Thoracic aorta (tissue), 2 donors: ENCODE measurements at places on chromosomes 4 and X. TPM values are rescaled to one million over a fixed set of nuclear protein-coding genes. Genes with fewer than 3 reads are reported as not detected.
A peak's percentile ranks its signal among the peaks of the same experiment; 100 is the strongest.

DNA sequence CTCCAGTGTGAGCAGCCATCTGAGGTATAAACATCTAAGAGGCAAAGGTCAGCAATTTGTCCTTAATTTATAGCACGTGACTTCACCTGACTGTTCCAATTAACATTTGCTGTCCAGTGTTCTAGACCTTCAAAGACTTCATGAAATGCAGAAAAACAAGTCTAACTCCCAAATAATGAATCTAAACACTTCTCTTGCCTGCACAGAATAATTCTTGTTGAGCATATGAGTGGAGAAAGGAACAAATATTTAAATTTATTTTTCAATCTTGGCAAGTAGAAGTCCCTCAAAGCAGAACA, 12.0 kb downstream of the RFC1 start:
- no peaks in the 10 kb centered on the region for H3K27me3 ChIP-seq
- H3K4me1 ChIP-seq: peaks cover 13% of the 10 kb centered on the region
- peak overlapping the region; percentile 2 for H3K27ac ChIP-seq
- no peaks in the 10 kb centered on the region for H3K36me3 ChIP-seq
- DNase-seq: no peak

GRCh38 chr4:185128272-185129119, 14.6 kb upstream of the SLC25A4 start:
- H3K4me1 ChIP-seq: peaks cover 7% of the 10 kb centered on the region
- no peaks in the 10 kb centered on the region for H3K36me3 ChIP-seq
- H3K4me3 ChIP-seq: peak overlapping the region; percentile 96
- H3K27ac ChIP-seq: peak overlapping the region; percentile 78
- H3K27me3 ChIP-seq: no peaks in the 10 kb centered on the region
- no peak for DNase-seq

Gene CSAG3
- not detected for total RNA-seq

GRCh38 chr4:166798126-166798525, 436.2 kb downstream of the SPOCK3 start:
- H3K27ac ChIP-seq: no peak overlapping the region
- no peaks in the 10 kb centered on the region for H3K27me3 ChIP-seq
- DNase-seq: no peak
- no peaks in the 10 kb centered on the region for H3K4me1 ChIP-seq

DNA sequence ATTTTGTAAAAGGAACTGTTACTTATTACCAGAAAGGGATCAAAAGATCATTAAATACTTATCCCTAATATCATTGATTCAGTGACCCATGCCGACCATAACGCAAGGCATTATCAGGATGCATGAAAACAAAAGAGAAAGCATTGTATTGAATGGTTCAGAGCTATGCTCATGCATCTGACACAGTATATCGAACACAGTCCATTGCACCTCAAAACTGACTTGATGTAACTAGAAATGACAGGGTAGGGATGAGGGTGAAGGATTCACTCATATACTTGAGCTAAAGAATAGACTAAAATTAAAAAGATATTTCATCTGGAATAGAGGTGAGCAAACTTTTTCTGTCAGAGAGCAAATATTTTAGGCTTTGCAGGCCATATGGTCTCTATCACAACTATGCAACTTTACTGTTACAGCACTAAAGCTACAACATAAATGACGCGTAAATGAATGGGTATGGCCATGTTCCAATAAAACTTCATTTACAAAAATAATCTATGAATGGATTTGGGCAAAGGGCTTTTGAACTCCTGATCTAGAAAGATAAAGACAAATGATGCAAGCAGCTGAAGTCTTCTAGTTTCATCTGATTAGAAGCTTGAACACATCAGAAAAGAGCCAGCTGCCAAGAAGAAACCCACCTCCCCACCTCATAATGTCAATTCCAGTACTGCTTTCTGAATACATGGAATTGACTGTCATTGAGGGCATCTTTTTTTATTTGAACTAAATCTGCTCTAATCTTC, 12.9 kb upstream of the SPP1 start:
- no peak for DNase-seq
- no peak overlapping the region for H3K4me3 ChIP-seq
- H3K27me3 ChIP-seq: no peaks in the 10 kb centered on the region
